ENCODE measurements at places on chromosomes 16 and 17.

DNA sequence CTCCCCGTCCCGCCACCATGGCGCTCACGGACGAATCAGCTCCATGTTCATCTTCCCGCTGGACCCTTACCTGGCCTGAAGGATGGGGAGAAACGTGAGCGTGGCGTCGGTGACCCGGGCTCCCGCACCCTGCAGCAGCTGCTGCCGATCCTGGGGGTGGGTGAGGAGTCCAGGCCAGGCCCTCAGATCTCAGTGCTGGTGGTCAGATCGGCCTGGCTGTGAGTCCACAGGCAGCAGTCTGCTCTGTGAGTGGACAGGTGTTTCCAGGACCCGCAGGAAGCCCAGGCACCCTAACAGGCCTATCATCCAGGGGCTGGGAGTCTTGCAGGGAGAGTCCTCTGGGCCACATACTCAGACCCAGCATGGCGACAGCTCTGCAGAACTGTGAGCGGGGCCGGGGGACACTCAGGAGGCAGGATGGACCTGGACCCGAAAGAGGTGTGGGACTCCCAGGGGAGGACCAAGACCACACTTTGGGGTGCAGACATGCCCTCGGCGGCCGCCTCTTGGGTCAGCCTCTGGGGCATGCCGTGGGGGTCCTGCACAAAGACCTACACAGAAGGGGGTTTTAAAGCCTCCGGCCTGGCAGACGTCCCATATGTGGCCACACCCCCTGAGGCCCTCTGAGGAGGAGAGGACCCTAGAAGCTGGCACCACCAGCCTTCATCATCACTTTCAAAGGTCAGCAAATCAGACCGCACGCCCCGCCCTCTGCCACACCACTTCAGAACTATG, 27.2 kb upstream of the ZNF469 start:
- DNase-seq = no peak

DNA sequence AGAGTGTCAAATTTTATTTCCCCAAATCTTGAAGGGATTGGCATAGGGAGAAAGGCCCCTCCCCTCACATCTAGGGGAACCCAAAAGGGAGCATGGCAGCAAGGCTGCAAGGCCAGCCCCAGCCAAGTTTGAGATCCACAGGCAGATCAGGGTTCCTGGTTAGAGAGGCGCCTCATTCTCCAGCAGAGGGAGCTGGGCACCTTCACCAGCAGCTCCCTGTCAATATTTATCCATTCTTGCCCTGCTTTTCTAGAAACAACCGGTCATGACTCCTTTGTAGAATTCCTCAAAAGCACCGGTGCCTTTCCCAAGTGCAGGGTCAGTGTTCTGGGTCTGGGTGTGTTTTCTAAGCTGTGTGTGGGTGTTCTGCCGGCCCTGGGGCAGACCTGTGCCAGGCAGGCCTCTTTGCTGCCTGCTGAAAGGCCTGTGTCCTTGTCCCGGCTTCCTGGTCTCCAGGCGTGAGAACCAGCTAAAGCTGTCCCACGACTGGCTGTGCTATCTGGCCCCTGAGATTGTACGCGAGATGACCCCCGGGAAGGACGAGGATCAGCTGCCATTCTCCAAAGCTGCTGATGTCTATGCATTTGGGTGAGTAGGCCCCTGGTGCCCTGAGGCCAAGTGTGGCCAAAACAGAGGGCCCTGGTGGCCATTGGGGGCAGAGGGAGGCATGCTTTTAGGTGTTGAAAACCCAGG, 21.2 kb upstream of the LGALS9 start:
- DNase-seq = no peak

DNA sequence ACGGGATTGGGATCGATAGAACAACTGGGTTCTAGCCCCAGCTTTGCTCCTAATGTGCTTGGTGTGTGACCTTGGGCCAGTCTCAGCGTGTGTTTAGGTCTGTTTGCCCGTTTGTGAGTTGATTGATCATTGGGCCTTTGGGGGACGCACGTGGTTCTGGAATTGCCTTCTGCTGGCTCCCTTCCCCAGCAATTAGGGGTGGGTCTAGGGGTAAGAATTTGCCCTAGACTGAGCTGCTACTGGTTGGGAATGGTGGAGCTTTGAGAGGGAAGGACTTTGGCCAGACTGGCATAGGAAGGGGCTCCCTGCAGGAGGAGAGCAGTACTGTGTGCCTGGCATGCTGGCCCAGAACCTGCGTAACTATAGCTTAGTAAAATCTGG, 1.5 kb downstream of the SPNS2 start:
- no peak for DNase-seq

GRCh38 chr17:82458885-82459424, 414 bp downstream of the NARF start:
- no peak for DNase-seq

DNA sequence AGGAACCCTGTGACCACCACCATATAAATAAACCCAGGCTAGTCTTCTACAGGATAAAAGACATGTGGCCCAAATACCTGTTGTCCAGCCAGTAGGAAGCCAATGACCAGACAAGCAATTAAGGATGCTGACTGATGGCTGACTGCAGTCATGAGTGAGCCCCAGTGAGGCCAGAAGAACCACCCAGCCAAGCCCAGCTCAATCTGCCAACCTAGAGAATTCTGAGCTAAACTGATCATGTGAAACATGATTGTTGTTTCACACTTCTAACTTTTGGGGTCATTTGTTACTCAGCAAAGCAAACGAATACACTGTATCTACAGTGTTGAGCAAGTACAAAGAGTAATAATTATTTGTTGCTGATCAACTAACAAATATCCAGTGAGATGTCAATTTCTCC, 86.4 kb downstream of the DNAH3 start:
- DNase-seq = no peak

DNA sequence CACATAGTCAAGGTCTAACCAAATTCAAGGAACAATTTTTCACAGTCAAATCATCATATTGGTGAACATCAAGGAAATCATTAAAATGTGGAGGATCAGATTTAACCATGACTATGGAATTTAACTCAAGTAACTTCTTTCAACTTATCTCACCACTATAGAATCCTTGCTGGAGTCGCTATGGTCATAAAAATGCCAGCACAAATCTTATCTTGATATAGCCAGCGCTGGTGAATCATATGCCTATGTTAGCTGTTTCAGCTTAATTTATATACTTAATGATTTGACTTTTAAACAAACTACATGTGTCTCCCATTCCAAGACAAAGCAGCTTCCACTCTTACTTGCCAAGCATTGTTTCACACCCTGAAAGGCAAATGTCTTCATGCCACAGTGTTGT, 416.4 kb downstream of the CDH11 start:
- DNase-seq = no peak

DNA sequence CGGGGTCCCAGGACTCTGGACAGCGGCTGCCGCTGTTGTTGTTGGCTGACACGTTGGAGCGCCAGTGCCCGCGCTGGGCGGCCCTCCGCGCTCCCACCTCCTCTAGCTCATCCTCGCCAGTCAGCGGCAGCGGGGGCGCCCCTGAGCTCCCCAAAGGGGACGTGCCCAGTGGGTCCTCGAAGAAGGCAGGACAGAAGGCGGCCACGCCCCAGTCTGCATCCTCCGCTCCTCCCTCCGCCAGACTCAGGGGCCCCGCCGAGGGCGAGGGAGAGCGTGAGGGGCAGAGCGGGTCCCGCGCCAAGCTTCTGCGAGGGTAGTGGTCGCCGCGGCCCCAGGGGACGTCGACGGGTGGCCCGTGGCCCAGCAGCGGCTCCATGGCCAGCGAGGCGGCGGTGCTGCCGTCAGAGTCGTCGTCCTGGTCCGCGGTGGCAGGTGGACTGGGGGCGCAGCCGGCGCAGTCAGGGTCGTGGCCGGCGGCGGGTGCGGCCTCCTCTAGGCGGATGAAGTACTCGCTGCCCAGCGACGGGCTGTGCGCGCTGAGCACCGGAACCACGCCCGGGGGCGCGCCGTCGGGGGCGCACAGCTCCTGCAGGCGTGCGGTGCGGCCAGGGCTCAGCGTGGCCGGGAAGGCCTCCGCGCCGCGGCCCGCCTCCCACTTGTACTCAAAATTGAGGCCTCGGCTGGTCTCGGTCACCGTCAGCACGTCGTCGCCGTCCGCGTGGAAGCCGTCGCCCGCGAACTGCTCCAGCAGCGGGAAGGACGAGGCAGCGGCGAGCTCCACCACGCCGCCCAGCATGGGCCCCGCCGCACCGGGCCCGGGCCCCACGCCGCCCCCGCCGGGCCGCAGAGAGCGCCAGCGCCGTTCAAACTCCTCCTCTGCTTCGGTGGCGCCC, 43.2 kb upstream of the PVALEF start:
- no peak for DNase-seq

- peak; percentile 81 for DNase-seq
These were observed 4.0 kb downstream of the HIC1 start for GRCh38 chr17:2058586-2059546.

- DNase-seq = no peak
These were observed 186.5 kb upstream of the CCL2 start for GRCh38 chr17:34068571-34068970.

DNA sequence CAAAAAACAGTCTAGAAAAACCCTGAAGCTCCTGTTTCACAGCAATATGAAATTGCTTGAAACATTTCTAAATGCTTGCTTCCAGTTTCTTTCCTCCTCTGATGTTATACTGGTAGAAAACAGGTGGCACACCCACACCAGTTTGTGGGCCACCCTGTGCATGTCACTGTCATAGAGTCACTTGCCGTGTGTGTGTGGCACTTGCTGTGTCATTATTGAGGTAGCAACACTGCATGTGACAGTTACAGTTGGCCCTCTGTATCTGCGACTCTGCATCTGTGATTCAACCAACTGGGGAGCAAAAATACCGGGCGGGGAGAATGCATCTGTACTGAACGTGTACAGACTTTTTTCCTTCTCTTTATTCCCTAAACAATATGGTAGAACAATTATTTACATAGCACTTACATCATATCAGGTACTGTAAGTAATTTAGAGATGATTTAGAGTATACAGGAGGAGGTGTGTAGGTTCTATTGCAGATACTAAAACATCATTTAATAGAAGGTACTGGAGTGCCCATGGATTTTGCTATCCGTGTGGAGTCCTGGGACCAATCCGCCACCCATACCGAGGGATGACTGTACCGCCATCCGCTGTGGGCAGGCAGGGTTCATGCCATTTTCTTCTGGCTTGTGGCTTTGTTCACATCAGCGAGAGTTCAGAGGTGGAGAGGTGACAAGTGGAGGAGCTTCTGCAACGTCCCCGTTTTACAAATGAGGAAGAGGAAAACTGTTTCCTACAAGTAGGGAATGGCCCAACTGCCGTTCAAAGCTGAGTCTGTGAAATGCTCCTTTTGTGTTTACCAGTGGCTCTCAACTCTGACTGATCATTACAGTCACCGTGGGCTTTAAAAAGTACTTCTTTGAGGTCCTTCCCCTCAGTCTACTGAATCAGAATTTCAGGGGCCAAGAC, 373.7 kb downstream of the SNX29 start:
- no peak for DNase-seq

- DNase-seq = no peak
These were observed 6.6 kb upstream of the ARMC5 start for GRCh38 chr16:31452631-31453106.

DNA sequence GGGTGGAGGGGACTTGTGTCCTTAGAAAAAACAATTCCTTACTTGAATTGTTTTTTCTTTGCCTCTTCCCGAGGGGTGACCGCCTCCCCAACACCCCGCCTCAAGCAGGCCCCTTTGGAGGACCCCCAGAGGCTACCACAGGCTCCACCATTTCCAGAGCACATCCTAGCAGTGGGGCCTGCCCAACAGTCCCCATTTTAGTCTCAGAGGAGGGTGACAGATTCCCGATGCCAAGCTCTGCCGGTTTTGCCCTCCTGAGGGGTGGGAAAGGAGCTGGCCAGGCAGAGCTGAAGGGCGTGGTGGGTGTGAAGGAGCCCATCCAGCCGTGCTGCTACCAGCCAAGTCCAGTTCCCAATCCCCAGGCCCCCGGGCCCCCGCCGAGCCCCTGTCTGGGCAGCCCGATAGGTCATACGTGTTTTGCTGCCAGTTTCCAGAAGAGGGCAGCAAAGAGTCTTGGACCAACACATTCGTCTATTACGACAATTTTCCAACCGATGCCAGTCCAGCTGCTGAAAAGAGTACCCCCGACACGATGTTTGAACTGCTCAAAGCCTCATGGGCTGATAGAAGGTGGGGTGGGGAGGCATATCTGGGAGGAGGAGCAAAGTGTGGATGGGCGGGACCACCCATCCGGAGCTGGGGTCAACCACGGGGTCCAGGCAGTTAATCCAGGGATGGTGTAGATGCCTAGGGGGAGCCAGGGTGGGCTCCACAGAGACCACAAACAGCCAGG, 18.8 kb upstream of the GAA start:
- peak; percentile 65 for DNase-seq

DNA sequence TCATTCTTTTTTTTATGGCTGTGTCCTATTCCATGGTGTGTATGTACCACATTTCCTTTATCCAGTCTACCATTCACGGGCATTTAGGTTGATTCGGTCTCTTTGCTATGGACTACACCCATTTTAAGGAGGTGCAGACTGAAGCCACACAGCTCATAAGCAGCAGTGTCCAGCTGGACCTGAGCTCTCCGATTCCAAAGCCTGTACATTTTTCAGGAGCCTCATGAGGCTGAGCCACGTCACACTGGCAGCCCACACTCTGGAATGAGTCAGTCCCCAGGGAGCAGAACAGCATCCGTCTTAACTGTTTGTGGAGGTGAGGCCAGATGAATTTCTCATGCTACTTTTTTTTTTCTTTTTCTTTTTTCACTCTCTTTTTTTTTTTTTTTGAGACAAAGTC, 116.1 kb downstream of the C16orf95 start:
- no peak for DNase-seq

- DNase-seq = no peak
These were observed 32.9 kb downstream of the KSR1 start for GRCh38 chr17:27489045-27489715.

DNA sequence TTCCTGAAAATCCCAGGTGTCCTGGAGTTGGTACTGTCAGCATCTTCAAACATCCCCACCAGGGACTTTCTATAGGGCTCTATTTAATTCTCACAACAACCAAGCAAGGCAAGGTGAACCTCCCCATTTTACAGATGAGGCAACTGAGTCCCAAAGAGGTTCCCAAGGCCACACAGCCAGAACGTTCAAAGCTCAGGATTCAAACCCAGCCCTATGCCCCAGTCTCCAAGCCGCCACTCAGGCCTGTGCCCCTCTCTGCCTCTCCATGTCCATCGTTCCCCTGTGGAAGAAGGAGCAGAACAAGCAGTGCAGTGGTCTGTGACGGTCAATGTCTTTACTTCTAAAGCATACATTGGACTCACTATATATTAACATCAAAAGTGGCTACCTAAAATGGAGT, 6.1 kb downstream of the ZNF319 start:
- DNase-seq = no peak

DNA sequence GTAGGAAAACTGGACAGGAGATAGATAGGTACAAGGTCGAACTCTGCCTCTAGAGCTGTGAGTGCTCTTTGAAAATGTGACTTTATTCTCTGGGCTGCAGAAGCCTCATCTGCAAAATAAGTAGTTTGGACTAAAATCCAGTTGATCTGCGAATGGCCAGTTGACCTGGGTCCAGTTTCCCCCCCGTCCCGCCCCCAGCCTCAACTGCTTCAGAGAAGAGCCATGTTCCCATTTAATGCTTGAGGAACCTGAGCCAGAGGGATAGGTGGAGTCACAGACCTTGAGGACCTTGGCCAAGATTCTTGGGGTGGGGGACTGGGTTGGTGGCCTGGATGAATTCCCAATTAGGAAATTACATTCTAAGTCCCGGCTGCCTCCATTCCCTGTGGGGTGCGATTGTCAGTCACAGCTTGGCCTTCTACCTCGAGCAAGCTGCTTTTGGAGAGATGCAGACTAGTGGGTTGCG, 14.1 kb downstream of the TBX2 start:
- DNase-seq = no peak
